ENCODE measurements at places on chromosomes 2 and 18.

- no peaks in the 10 kb centered on the region for H3K36me3 ChIP-seq
- DNase-seq = no peak
- peak overlapping the region; percentile 86 for H3K27ac ChIP-seq
- no peak overlapping the region for H3K4me3 ChIP-seq
- no peaks in the 10 kb centered on the region for H3K27me3 ChIP-seq
- peaks cover 39% of the 10 kb centered on the region for H3K4me1 ChIP-seq
Measured at GRCh38 chr2:120539937-120540718, 194.2 kb downstream of the INHBB start.

- no peak overlapping the region for H3K4me3 ChIP-seq
- H3K27me3 ChIP-seq = no peaks in the 10 kb centered on the region
- DNase-seq = no peak
- H3K4me1 ChIP-seq = no peaks in the 10 kb centered on the region
- H3K36me3 ChIP-seq = no peaks in the 10 kb centered on the region
- H3K27ac ChIP-seq = no peak overlapping the region
Measured at GRCh38 chr2:145265244-145265643, 745.3 kb upstream of the ZEB2 start.

DNA sequence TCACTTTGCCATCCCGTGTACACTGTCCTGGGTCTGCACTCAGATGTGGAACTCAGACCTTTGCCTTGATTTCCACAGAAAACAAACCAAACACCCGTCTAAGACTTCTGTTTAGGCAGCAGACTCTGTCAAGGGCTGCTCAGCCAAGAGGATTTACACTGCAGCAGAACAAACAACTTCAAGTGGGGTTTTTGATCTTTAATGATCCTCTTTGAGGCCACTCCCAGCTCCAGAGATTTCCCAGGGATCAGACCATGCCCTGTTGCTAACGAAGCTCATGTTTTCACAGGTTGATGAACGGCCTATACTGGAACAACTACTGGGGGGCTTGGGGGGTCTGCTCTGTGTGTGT lies 52.5 kb upstream of the LGALSL start:
- no peak overlapping the region for H3K4me3 ChIP-seq
- H3K27me3 ChIP-seq = peaks cover 4% of the 10 kb centered on the region
- H3K36me3 ChIP-seq = peaks cover 1% of the 10 kb centered on the region

- peaks cover 7% of the 10 kb centered on the region for H3K36me3 ChIP-seq
- H3K27me3 ChIP-seq = no peaks in the 10 kb centered on the region
- no peak overlapping the region for H3K4me3 ChIP-seq
- peaks cover 22% of the 10 kb centered on the region for H3K4me1 ChIP-seq
Measured at GRCh38 chr2:9578467-9579235, 23.0 kb upstream of the ADAM17 start.

DNA sequence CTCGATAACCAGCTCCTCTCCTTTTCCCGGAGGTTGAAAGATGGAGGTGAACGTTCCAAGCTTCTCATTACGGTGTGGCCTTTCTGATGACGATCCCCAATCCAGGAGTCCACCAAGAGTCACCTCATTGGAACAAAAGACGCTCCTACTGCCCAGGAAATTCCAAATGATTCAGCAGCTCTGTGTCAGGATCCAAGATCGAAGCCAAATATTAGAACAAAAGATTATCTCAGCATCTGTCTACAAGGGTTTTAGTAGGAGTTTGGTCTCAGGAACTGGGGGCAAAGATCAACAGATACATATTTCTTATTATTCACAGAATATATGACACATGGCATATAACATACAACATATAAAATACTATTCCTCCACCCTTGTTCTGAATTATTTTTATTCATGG lies 161.1 kb upstream of the RAB12 start:
- no peaks in the 10 kb centered on the region for H3K36me3 ChIP-seq
- no peaks in the 10 kb centered on the region for H3K4me1 ChIP-seq
- no peak overlapping the region for H3K4me3 ChIP-seq
- no peak overlapping the region for H3K27ac ChIP-seq
- DNase-seq = no peak
- no peaks in the 10 kb centered on the region for H3K27me3 ChIP-seq

- no peaks in the 10 kb centered on the region for H3K36me3 ChIP-seq
- H3K4me3 ChIP-seq = peak overlapping the region; percentile 35
- peaks cover 35% of the 10 kb centered on the region for H3K4me1 ChIP-seq
- peak; percentile 95 for DNase-seq
Measured at GRCh38 chr2:72115110-72116080, 32.3 kb downstream of the CYP26B1 start.

- H3K27me3 ChIP-seq = no peaks in the 10 kb centered on the region
- peak overlapping the region; percentile 41 for H3K27ac ChIP-seq
- peaks cover 28% of the 10 kb centered on the region for H3K4me1 ChIP-seq
- H3K36me3 ChIP-seq = no peaks in the 10 kb centered on the region
- H3K4me3 ChIP-seq = no peak overlapping the region
Measured at GRCh38 chr2:159549234-159549633, 67.1 kb downstream of the BAZ2B start.
